Memory B cell (primary cell): ENCODE measurements at places on chromosomes 2 and 18.
A peak's percentile ranks its signal among the peaks of the same experiment; 100 is the strongest.

DNA sequence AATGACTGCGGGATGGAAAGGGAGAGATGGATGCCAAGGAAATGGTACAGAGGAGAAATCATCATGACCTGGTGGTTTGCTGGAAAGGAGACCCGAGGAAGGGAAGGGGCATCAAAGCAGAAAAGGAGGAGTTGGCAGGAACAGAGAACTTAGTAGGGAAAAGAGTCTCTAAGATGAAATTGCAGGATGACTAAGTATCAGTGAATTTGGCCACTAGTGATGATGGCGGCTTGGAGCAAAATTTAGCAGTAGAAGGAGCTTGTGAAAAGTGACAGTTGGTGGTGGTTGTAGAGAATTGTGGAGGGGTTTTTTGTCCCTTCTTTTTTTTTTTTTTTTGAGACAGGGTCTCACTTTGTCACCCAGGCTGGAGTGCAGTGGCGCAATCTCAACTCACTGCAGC lies 10.1 kb downstream of the METAP1D start:
- DNase-seq: no peak
- no peak overlapping the region for H3K4me3 ChIP-seq
- H3K36me3 ChIP-seq: peaks cover 11% of the 10 kb centered on the region
- peaks cover 7% of the 10 kb centered on the region for H3K4me1 ChIP-seq

GRCh38 chr2:85308896-85309555 lies 18.8 kb downstream of the TGOLN2 start:
- H3K36me3 ChIP-seq: peaks cover 3% of the 10 kb centered on the region
- H3K27me3 ChIP-seq: peaks cover 10% of the 10 kb centered on the region
- peak overlapping the region; percentile 76 for H3K27ac ChIP-seq
- H3K4me1 ChIP-seq: peaks cover 25% of the 10 kb centered on the region

DNA sequence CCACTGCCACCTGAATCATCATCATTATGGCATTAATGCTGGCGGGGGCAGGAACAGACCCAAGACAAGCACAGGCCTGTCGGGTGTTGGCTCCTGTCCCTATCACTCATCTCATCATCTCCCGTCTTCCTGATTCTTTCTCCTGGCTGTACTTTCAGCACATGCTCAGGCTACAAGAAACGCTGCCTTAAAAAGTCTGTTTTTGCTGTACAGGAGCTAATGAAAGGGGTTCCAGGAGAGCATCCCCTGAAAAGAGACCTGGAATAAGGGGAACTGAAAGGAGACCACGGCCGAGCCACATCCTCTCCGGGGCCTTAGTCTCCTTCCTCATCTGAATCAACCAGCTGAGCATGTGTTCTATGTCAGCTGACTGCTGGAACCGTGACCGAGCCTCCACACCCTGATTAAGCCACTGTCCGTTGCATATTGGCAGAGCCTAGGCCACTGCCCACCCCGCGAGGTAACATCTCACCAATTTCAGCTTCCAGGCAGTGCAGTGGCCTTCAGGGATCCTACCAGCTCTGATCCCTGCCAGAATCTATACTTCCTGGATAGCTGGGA lies 62.6 kb downstream of the DNMT3A start:
- no peaks in the 10 kb centered on the region for H3K27me3 ChIP-seq
- peak overlapping the region; percentile 94 for H3K27ac ChIP-seq
- no peaks in the 10 kb centered on the region for H3K36me3 ChIP-seq
- peak; percentile 59 for DNase-seq
- H3K4me1 ChIP-seq: peaks cover 39% of the 10 kb centered on the region

- peaks cover 2% of the 10 kb centered on the region for H3K36me3 ChIP-seq
- H3K27me3 ChIP-seq: no peaks in the 10 kb centered on the region
- H3K27ac ChIP-seq: no peak overlapping the region
- DNase-seq: no peak
- H3K4me3 ChIP-seq: no peak overlapping the region
Observed at GRCh38 chr2:55364189-55365055, 55.2 kb downstream of the CCDC88A start.

DNA sequence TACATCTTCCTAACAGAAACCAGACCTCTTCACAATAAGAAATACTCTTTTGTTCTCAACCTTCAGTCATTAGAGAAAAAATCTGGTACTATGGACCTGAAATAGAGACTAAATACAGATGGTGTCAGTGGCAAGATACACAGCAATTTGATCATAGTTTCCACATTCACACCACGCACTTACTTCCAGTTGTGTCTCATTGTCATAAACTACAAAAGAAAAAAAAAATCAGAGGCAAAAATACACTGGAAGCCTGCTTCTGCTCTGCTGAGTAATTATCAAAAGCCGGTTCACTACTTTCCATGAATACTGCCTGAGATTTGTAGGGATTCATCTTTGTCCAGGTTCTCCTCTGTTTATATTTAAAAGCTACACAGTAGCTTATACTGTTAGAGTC lies 182.6 kb downstream of the PID1 start:
- H3K36me3 ChIP-seq: no peaks in the 10 kb centered on the region
- H3K27ac ChIP-seq: no peak overlapping the region
- H3K4me3 ChIP-seq: no peak overlapping the region
- no peak for DNase-seq
- H3K27me3 ChIP-seq: no peaks in the 10 kb centered on the region

- H3K27ac ChIP-seq: no peak overlapping the region
- no peaks in the 10 kb centered on the region for H3K27me3 ChIP-seq
- no peaks in the 10 kb centered on the region for H3K36me3 ChIP-seq
- H3K4me1 ChIP-seq: no peaks in the 10 kb centered on the region
- DNase-seq: no peak
Observed at GRCh38 chr2:118668431-118669424, 178.7 kb downstream of the EN1 start.

DNA sequence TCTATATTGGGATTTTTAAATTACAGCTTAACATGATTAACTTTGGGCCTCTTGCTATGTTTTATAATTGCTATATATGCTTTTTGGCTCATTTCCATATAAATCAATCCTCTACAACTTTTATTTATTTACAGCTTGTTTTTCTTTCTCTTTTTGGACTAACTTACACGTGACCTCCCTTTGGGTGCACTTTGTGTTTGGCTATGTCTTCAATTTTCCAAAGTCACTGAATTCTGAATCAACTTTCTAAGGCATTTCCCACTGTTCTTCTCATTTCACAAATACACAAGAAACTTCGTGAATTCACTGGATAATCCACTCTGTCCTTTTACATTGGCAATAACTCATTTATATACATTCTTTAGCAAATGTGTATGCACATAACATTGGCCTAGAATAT lies 5.4 kb upstream of the CPS1 start:
- no peak overlapping the region for H3K4me3 ChIP-seq
- no peaks in the 10 kb centered on the region for H3K4me1 ChIP-seq
- H3K27me3 ChIP-seq: peaks cover 5% of the 10 kb centered on the region

DNA sequence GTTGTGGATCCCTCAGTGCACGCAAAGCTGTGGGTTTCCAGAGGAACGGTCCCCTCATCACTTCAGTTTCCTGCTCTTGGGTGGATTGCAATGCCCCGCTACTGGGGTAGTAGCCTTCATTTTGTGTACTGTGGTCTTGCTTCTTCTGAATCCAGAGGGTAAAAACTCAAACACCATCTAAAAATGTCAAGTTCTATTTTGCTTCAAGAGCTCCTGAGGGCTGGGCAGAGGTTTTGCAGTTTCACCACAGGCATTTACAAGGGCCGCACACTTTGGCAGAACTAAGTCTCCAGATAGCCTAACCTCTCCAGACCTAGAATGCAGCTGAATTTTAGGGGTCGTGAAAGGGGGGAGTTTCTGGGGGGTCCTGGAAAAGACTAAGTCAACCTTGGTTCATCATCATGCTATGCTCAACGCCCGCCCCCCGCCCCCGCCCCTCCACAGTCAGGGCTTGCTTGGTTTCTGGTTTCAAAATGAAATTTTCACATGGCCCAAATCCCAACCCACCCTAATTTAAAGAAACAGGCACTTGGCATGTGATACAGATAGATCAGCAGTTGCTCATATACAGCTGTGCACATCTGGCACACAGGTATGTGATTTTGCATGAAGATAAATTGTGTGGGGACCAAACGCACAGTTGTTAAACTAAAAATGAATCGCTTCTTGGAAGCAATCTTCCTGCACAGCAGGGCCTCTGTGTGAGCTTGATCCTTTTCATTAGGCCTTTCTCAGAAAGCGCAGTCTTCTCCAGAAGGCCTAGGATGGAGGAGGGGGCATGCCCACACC lies 329.6 kb downstream of the OSR1 start:
- DNase-seq: no peak
- no peak overlapping the region for H3K4me3 ChIP-seq
- no peak overlapping the region for H3K27ac ChIP-seq
- peaks cover 2% of the 10 kb centered on the region for H3K27me3 ChIP-seq

DNA sequence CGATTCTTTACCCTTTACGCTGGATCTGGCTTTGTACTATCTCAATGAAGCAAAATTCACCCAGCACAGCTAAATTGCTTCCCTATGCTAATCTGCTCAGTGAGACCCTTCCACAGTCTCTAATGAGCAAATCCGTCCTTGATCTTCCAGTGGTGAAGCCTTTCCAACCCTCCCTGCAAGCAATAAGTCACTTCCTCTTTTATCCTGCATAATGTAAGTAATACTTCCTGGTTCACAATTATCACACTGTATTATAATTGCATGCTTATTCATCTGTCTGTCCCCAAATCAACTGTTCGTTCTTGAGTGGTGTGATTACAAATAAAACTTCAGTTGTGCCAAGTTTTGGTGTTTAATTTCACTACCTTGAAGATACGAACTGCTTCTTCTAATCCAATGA lies 404.0 kb downstream of the ADCYAP1 start:
- no peaks in the 10 kb centered on the region for H3K27me3 ChIP-seq
- no peaks in the 10 kb centered on the region for H3K36me3 ChIP-seq
- no peak for DNase-seq
- H3K4me1 ChIP-seq: no peaks in the 10 kb centered on the region

- H3K27me3 ChIP-seq: no peaks in the 10 kb centered on the region
- DNase-seq: no peak
- no peaks in the 10 kb centered on the region for H3K4me1 ChIP-seq
- no peaks in the 10 kb centered on the region for H3K36me3 ChIP-seq
- H3K4me3 ChIP-seq: no peak overlapping the region
Observed at GRCh38 chr2:107558295-107558694, 268.4 kb upstream of the RGPD4 start.

DNA sequence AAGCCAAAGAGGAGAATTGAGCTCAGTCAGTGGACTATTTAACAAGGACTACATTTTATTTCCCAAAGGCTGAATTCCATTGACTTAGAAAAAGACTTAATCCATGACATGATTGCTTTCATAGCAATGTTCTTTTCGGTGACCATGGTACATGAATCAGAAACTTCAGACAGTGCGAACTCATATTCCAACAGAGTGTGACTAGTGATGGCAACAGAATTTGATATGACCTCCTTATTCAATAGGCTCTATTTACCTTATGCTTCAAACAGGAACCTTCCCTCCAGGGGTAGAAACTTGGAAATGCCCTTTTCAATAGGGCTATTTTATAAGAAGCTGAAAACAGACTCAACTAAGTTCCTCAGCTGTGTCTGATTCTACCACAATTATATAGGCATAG lies 191.9 kb downstream of the RND3 start:
- H3K4me1 ChIP-seq: no peaks in the 10 kb centered on the region
- no peak overlapping the region for H3K27ac ChIP-seq
- H3K4me3 ChIP-seq: no peak overlapping the region
- DNase-seq: no peak
- no peaks in the 10 kb centered on the region for H3K27me3 ChIP-seq
- no peaks in the 10 kb centered on the region for H3K36me3 ChIP-seq

GRCh38 chr2:96092951-96093350 lies 23.4 kb downstream of the ADRA2B start:
- H3K27ac ChIP-seq: no peak overlapping the region
- DNase-seq: no peak
- H3K36me3 ChIP-seq: peaks cover 2% of the 10 kb centered on the region
- peaks cover 5% of the 10 kb centered on the region for H3K27me3 ChIP-seq

DNA sequence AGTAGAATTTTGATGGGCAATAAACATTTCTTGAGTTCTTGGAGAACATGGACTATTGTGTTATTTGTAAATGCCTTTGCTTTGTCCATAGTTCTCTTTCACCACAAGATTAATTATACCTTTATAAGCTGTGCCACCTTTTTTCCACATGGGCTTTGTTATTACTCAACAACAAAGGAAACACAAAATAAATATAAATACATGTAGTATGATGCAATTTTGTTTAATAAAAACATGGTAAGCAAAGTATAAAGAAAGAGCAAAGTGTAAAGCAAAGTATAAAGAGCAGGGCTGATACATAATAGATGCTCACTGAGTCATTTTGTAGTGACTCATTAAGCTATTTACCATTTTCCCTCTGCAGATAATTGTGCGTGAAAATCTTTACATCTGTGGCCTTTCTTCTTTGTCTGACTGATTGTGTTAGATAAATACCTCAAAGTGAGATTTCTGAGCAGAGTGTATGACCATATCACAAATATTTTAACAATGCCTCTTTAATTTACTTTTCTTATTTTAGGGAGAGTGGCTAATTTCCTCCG lies 80.9 kb downstream of the CERS6 start:
- DNase-seq: no peak
- H3K36me3 ChIP-seq: peaks cover 4% of the 10 kb centered on the region
- peaks cover 2% of the 10 kb centered on the region for H3K27me3 ChIP-seq
- H3K27ac ChIP-seq: no peak overlapping the region

DNA sequence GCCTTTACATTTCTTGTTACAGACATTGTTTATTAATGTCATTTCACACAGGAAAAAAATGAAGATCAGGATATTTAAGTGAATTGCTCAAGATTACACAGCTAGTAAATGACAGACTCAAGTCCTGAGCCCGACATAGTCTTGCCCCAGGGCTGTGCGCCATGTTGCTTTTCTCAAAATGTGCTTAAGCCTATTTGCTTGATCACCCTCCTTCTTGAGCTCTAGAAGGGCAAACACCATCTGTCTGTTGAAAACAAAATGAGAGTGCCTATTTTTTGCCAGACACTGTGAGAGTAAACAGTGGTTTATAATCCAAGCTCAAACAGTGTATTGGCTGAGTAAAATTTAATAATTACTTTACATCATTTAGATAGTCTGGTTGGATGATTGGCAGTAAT lies 34.8 kb upstream of the HNMT start:
- no peak for DNase-seq
- no peaks in the 10 kb centered on the region for H3K36me3 ChIP-seq
- H3K27me3 ChIP-seq: peaks cover 1% of the 10 kb centered on the region

DNA sequence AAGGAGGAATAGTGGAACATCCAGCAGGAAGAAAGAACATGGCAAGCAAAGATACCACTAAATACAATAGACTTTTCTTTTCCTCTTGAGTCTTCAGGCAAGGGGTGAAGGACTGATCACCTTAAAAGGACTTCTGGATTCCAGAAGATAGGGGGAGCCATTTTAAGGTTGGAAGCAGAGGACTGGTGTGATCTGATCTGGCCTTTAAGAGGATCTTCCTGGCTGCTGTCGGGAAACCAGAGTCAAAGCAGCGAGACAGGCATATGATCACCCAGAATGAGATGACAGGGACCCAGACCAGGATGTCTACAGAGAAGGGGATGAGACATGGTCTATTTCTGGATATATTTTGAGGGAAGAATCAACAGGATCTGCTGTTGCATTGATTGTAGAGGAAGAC lies 558.0 kb downstream of the STK39 start:
- H3K36me3 ChIP-seq: no peaks in the 10 kb centered on the region
- no peak overlapping the region for H3K27ac ChIP-seq
- H3K27me3 ChIP-seq: no peaks in the 10 kb centered on the region
- H3K4me3 ChIP-seq: no peak overlapping the region
- DNase-seq: no peak

GRCh38 chr2:121860758-121861227 lies 105.3 kb downstream of the TSN start:
- DNase-seq: no peak
- no peaks in the 10 kb centered on the region for H3K4me1 ChIP-seq
- H3K27me3 ChIP-seq: peaks cover 17% of the 10 kb centered on the region
- no peak overlapping the region for H3K27ac ChIP-seq
- no peak overlapping the region for H3K4me3 ChIP-seq

- peaks cover 2% of the 10 kb centered on the region for H3K36me3 ChIP-seq
- no peaks in the 10 kb centered on the region for H3K27me3 ChIP-seq
- no peak overlapping the region for H3K4me3 ChIP-seq
- no peak for DNase-seq
- H3K4me1 ChIP-seq: peaks cover 13% of the 10 kb centered on the region
Observed at GRCh38 chr2:44580875-44581515, 219.2 kb downstream of the CAMKMT start.
